ENCODE measurements at places on chromosomes 11 and 22.

DNA sequence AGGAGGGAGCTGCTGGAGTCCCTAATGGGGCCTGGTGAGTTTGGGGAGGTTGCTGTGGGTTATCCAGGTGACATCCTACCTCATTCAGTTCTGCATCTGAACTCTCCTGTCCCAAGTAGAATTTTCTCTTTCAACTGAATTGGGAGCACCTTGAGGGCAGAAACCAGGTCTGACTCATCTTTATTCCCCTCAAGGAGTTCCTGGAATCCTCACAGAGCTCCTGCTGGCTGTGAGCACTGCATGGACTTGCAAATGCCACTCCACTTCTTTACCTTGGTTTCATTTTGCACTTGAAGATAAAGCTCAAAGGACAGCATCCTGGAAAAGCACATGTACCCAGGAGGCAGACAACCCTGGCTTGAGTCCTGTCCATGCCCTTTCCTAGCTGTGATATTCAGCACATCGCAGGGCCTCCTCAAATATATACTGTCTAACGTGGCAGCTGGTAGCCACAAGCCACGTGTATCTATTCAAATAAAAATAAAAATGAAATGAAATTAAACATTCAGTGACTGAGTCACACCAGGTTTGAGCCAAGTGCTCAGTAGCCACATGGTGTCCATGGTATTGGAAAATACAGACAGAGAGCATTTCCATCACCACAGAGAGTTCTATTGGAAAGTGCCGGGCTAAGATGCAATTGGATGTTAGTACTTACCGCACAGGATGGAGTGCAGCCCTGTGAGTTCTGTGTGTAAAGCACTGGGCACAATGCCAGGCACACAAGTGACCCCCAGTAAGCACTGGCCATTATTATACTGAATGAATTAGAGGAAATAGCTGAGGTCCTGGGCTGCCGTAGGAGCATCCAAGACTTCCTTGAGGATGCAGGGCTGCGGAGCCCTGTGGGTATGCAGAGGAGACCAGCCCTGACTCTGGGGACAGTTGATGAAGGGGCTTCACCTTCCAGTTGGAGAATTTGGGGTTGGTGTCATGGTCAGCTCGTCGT is 149.0 kb downstream of the PKNOX2 start:
- DNase-seq, result no peak

DNA sequence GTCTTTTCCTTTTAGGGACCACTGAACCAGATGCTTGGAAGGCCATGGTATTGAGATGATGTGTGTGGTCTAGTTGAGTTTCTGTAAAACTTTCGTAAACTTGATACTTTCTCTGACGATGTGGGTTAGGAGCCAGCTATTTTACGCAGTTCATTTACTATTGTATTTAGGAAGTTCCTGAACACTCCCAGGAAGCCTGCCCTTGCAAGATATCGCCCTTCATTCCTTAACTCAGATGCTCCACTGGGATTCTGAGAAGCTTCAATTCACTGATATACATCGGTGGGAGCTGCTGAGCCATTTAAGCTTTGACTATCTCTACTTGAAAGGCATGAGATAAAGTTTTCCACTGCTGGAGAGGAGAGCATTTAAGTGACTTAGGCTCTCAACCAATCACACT is 121.3 kb downstream of the CSNK2A3 start:
- no peak for DNase-seq

- DNase-seq, result no peak
These were observed 25.3 kb downstream of the PPM1F start for GRCh38 chr22:21927174-21927823.

GRCh38 chr11:102799681-102800340 is 1.9 kb upstream of the MMP1 start:
- DNase-seq, result no peak

DNA sequence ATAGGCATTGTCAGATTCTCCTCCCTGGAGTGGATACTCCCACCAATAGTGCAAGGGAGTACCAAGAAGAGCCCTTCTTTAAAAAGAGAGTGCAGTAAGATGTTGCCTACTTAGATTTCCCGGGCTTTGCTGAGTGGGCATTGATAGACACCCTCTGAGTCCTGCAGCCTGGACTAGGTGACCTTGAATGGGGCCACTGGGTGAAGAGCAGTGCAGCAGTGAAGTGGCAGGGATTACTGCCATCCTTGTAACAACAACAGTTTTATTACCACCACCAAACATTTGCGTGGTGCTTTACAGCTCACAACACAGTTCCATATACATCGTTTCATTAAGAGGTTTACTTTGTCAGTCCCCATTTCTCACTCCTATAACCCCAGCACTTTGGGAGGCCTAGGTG is 59.4 kb downstream of the MICAL2 start:
- no peak for DNase-seq

- no peak for DNase-seq
These were observed 180.0 kb downstream of the MAML2 start for GRCh38 chr11:96162816-96163499.

DNA sequence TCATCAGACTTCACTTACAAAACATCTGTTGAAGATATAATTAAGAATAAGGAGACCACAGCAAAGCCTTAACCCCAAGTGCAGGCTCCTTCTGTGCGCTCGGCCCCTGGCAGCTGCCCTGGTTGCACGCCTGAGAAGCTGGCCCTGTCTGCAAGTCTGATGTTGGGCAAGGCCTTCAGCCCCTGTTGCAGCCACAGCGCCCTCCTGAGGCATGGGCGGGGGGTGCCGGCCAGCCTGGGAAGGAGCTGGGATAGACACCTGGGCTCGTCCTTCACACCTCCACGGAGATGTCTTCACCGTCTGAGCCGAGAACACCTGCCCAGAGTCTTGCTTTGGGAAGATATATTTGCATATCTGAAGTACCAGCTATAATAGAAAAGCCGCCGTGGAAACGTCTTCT is 104.1 kb downstream of the MPPED1 start:
- no peak for DNase-seq

- no peak for DNase-seq
These were observed 25.0 kb upstream of the FZD4 start for GRCh38 chr11:86980086-86980796.

GRCh38 chr11:19979519-19979845 is 180.8 kb downstream of the DBX1 start:
- DNase-seq, result no peak

GRCh38 chr11:125314276-125315078 is 149.9 kb downstream of the PKNOX2 start:
- no peak for DNase-seq

Measured in stimulated activated CD4-positive, alpha-beta T cell treated with anti-CD3 and anti-CD28 coated beads, Interleukin-4, amount 100 ng/mL, for 48 hours (primary cell).